ENCODE measurements at places on chromosomes 13 and 19. TPM values are rescaled to one million over a fixed set of nuclear protein-coding genes. Genes with fewer than 3 reads are reported as not detected.

MYO1F gene
- total RNA-seq = 37.3 TPM

TDRD12 gene
- total RNA-seq = 0.24 TPM

MED4 gene
- total RNA-seq = 38.6 TPM

- no peak for DNase-seq
These were observed 855.1 kb downstream of the SLITRK5 start for GRCh38 chr13:88526186-88526852.

DNA sequence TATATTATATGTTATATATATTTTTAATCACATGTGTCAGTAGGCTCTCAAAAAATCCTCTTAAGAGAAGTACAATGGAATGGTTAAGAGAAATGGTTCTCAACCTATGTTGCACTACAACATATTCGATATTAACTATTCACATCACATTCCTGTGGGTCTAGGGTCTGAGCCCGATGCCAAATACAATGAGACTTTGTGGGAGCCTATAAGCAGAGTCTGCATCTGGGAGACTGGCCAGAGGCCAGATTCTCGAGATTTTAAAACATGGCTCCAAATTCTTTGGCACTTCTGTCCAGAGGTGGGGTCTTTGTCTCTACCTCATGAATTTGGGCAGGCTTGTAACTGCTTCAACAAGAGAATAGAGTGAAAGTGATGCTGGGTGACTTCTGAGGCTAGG is 79.4 kb upstream of the NBEA start:
- DNase-seq = no peak

- no peak for DNase-seq
These were observed 178.0 kb downstream of the KCTD12 start for GRCh38 chr13:76708138-76708688.
